ENCODE measurements at places on chromosomes 12 and 14.

- no peak for DNase-seq
Observed at GRCh38 chr12:102869571-102869970, 47.5 kb downstream of the PAH start.

DNA sequence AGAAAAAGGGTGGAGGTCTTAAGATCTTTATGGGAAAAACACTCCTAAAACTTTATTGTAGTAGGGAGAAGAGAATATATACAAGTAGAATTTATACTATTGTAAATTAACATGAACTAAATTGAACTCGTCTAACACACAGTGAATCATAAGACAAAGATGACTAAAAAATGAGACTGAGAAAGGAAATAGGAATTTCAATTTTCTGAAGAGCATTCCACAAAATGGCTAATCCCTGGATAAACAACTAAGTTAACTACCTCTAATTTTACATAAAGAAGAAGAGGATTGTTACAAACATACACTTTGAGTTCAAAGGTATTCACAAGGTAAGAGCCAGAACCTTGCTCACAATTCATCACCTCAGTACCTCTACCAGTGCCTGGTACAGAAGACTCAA is 2.0 kb downstream of the MAP4K5 start:
- no peak for DNase-seq

DNA sequence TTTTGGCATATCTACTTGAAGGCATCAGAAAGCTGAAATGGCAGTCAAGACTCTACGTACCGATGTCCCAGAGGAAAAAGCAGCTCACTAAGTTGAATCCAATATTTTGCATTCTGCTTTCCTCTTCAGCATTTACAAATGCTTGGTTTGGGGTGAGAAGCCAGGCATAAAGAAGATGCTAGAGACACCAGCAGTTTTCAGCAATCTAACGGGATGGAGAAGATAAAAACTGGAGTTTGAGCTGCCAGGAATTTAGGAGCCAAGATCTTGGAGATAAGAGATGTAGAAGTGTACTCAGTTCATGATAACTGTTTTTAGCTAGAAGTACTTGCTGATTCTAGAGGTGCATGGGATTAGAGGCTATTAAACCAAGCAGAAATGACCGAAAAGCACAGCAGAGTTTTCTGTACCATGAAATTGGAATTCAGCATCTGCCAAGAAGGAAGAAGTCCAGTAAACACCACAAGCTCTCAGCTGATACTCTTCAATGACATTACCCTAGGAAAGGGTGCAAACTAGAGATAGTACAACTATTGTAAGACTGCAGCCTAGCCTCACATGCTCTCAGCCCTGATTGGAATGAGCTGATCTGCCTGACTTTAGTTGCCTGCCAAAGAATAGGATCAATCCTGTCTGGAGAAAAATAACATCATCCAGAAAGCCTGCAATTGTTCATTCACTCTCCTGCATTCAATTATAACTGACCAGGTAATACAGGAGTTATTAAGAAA is 7.4 kb upstream of the ALDH1L2 start:
- DNase-seq: no peak

DNA sequence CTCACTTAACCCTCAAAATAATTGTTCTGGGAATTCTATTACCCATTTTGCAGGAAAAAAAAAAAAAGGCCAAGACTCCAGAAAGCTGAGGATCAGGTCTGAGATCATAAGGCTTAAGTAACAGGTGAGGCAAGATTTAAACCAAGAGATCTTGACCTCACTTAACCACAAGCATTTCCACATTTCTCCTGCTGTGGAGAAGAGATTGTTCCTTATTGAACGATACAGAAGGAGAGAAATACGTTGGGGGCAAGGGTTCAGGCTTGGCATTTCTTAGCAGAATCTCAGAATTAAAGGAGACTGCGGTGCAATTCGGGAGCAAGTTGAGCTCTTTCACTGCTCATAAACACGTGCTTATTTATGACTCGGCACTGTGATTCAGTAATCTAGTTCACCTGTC is 885.3 kb upstream of the TMEM132C start:
- DNase-seq: no peak

GRCh38 chr12:93351726-93352125 is 26.0 kb upstream of the NUDT4 start:
- no peak for DNase-seq

DNA sequence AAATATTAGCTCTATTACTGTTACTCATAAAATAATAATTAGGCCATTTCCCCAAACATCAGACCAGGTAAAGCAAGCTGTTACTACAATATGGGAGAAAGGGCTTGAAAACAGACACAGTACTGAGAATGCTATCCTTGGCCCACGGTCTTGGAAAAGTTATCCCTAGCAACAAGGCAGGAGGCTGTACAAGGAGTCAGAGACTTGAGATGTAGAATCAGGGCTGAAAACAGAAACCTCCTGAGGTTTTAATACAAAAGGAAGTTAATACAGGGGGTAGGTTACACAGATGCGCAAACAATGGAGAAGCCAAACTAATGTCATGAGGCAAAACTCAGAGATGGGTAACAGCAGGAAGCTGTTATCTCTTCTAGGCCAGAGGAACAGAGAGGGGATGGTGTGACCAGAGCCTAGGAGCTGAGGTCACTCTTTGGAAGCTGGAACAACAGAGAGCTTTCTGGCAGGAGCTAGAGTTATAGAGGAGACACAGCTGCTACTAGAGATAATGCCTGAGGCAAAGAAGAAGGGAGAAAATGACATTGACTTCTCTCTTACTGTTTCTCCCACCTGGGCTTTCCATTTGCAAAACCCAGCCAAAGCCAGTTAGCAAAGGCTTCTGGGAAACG is 248.8 kb downstream of the SUDS3 start:
- no peak for DNase-seq

DNA sequence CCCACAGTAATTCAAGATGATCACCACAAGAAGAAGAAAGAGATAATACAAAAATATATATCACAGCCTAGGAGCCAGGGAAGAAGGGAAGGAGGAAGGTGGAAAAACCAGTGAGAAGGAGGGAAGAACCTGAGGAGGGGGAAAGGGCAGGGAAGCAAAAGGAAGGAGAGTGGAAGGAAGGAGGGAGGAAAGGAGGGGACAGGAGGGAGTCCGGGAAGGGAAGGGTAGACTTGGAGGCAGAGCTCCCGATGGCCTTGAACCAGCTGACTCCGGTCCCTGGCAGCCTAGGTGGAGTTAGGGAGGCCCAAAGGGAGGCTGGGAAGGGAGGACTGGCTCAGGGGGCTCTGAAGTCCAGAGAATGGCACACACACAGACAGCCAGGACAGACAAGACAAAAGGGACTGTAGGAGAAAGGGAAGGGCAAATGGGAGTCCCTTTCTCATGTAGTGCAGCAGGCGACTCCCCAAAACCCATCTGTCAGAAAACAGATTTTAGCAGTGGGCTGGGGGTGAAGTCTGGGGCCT is 4.7 kb upstream of the ZNF384 start:
- DNase-seq: no peak

- no peak for DNase-seq
Observed at GRCh38 chr12:69570545-69571399, 14.5 kb upstream of the CCT2 start.

GRCh38 chr12:105850103-105850968 is 288.4 kb downstream of the NUAK1 start:
- DNase-seq: no peak

DNA sequence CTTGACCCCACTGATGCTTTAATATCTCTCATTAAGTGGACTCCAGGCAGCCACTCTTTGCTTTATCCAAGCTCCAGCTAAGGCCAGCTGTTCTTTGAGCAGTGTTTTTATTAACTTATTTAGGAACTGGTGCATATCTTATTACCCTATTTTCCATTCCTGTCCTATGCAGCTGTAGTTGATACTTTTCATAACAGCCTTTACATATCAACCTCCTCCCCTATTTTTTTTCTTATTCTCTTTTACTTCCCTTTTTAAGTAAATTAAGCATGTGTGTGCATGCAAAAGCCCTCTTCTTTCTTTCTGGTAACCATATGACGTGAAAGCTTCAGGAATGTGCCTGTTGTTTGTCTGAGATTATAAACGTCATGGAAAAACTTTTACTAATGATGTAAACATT is 121.2 kb downstream of the PTPRQ start:
- DNase-seq: no peak

GRCh38 chr12:76236640-76237039 is 111.6 kb downstream of the BBS10 start:
- DNase-seq: no peak

DNA sequence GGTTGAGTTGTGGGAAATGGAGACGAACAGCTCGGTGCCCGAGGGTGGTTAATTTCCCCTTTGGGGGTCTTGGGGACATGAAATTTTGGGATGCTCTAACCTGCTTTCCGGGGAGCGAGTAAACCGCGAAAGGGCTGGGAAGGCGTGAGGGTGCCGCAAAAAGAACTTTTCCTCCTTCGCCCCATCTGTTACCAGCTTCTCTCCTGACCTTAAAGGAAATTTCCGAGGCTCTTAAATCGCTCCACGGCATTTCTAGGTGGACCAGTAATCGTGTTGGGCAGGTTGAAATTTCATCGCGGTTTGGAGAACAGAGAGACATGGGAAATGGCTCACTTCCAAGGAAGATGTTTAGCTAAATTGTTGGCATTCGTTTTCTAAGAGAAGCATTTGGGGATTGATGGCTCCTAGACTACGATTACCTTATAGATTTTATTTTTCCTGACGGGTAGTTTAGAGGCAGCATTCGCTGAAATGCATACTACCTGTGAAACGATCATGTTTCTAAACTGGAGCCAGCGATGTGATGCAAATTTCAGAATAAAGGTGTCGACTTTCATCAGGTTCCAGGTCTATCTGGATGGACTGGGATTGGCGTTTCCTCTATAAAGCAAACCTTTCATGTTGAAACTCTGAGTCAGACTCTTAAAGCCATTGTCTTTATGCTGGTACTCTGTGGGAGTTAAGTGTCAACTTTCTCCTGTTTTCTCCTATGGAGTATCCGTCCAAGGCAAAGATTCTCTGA is 414.5 kb downstream of the PCNX1 start:
- no peak for DNase-seq

- DNase-seq: peak; percentile 81
Observed at GRCh38 chr12:29783773-29784666, at the start of gene TMTC1. TSS of gene TMTC1 (minus strand) at chr12:29783942. CDS start at chr12:29783751, 191 bp downstream.

- no peak for DNase-seq
Observed at GRCh38 chr14:92487513-92488133, 26.0 kb upstream of the RIN3 start.

- DNase-seq: no peak
Observed at GRCh38 chr14:86935241-86935885, 1057.6 kb downstream of the GALC start.

- DNase-seq: peak; percentile 83
Observed at GRCh38 chr12:111812881-111813741, 28.9 kb upstream of the MAPKAPK5 start.

DNA sequence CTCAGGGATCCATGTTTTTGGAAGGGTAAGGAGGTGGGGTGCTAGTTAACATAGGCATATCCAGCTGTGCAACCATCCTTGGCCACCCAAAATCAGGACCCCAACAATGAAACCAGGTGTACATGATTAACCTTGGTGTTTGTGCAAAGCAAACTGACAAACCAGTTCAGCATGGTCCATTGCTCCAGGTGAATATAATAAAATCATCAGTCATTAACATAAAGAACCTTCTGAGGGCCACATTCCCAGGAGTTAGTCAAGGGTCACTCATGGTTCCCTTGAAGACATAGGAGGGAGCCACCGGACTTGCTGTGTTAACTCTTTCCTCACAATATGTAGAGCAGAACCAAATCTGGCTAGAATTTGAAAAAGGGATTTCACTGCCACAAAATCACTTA is 17.8 kb downstream of the SLC38A2 start:
- no peak for DNase-seq

- DNase-seq: no peak
Observed at GRCh38 chr14:104512771-104513640, 66.6 kb upstream of the C14orf180 start.

DNA sequence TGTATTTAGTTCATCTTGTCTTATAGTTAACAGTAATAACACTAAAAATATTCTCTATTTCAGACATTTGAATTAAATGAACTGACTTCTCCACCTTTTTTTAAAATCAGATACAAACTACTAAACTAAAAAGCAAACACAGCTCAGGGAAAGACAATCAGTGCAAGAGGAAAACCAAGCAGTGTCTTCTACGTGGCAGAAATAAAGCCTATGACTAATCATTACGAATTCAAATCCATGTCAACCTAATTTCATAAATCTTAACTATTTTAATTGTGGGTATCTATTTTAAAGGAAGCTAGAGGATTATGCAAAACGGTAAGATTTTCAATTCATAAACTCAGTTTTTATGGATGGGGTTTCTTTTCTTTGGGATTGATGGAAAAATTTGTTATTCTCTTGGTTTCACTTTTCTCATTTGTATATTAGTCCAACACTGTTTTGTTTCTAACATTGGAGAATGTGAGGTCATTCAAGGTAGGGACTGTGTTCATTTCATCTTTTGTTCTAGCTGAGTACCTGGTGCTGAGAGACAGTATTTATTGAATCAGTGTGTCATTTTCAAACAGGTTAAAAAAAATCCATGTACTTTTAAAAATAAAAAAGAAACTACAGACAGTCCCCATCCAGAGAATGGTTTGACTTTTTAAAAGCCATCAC is 12.8 kb upstream of the PALS1 start:
- no peak for DNase-seq

DNA sequence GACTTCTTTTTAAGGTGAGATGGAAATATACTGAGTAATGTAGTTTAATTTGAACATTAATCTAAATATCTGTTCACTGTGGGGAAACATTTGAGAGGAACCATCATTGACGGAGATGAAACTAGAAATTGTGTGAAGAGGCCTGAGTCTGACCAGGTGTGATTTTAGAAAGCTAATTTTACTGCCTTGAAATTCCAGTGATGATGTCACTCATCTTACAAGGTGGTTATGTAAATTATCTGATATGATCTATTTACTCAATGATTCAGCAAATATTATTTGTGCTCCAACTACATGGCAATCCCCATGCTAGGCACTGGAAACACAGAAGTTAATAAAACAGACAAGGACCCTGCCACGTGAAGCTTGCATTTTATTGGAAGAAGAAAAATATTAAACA is 435.7 kb upstream of the DCN start:
- DNase-seq: no peak

GRCh38 chr12:31944299-31944698 is 14.9 kb upstream of the RESF1 start:
- no peak for DNase-seq

DNA sequence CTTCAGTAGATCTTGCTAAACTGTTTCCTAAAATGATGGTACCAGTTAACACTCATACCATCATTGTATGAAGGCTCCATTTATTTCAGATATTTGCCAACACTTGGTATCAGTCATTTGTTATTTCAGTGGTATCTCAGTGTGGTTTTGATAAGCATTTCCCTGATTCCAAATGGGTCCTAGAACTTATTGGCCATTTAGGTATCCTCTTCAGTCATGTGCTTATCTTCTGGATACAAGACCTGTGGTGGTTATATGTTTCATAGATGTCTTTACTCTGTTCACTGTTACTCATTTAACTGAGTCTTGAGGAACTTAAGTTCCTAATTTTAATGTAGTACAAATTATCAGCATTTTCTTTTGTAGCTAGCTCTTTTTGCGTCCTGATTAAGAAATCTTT is 13.5 kb downstream of the SINHCAF start:
- DNase-seq: no peak

GRCh38 chr12:125171267-125171666 is 106.0 kb downstream of the AACS start:
- DNase-seq: no peak

Data from head of caudate nucleus (tissue), 42 donors.